NCI-H774 (cell line): ENCODE measurements at places on chromosomes 4 and X.
A peak's percentile ranks its signal among the peaks of the same experiment; 100 is the strongest.

DNA sequence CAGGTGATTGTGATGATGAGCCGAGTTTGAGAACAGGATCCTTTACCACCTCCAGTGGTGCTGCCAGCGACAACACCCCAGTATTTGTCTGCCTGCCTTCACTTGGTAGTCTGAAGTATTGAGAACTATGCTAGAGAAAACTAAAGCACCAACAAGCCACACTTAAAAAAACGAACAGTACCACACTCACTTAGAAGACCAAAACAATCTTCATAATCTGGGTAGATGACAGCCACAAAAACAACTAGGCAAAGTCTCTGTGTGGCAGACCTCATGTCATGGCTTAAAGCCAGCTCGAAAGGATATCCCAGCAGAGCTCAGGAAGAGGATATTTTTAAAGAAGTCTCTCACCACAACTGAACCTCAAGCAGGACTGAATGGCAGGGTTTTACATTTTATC, 236.0 kb downstream of the GPC3 start:
- no peak for DNase-seq

- no peak for DNase-seq
Measured at GRCh38 chr4:84967243-84967690, 777 bp upstream of the WDFY3 start.

DNA sequence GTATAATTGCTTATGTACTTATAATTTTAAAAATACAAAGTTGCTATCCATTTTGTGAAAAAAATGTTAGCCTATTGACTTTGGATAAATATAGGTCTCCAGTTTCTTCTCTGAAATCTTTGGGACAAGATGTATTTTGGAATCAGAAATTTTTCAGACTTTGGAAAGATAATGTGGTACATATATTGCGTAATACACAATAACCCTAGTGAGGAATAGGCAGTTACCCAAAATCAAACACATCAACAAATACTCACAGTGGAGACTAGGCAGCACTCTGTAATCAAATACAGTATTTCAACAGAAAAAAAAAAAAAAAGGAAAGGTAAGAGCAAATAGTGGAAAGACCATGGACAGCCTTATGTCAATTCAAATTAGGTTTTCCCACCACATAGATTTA, 796.8 kb downstream of the ADGRL3 start:
- DNase-seq, result no peak

- no peak for DNase-seq
Measured at GRCh38 chr4:72496119-72496518, 72.9 kb downstream of the ADAMTS3 start.

GRCh38 chr4:3267576-3268394, 18.8 kb downstream of the MSANTD1 start:
- DNase-seq, result no peak

DNA sequence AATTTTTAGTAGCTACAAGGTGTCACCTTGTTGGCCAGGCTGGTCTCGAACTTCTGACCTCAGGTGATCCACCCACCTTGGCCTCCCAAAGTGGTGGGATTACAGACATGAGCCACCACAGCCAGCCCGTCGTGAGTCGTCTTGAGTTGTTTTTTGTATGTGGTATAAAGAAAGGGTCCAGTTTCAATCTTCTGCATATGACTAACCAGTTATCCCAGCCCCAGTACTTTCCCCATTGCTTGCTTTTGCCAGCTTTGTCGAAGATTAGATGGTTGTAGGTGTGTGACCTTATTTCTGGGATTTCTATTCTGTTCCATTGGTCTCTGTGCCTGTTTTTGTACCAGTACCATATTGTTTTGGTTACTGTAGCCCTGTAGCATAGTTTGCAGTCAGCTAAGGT, 105.9 kb downstream of the OR13H1 start:
- no peak for DNase-seq

DNA sequence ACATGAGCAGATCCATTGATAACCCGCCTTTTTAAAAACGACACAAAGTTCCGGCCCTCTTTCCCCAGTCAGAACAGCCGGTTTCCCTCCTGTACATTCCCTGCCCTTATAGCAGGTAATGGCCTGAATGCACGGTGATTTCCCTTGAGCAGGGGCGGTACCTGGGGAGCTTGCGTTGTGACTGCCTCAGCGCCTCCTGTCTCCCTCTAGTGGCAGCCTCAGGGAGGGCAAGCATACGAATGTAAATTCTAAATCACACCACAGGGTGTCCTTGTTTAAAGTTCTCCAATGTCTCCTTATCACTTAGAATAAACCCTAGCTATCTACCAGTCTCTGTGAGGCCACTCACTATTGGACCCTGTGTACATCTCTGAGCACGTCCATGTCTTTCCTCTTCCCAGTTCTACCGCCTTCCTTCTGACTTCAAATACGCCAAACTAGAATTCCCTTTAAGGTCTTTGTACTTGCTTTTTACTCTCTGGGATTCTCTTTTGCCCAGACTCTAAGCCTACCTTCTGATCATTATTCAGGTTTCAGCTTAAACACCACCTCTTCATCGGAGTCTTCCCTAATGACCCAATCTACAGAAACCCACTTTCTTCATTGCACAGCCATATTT, 18.4 kb upstream of the LDB2 start:
- DNase-seq, result no peak

DNA sequence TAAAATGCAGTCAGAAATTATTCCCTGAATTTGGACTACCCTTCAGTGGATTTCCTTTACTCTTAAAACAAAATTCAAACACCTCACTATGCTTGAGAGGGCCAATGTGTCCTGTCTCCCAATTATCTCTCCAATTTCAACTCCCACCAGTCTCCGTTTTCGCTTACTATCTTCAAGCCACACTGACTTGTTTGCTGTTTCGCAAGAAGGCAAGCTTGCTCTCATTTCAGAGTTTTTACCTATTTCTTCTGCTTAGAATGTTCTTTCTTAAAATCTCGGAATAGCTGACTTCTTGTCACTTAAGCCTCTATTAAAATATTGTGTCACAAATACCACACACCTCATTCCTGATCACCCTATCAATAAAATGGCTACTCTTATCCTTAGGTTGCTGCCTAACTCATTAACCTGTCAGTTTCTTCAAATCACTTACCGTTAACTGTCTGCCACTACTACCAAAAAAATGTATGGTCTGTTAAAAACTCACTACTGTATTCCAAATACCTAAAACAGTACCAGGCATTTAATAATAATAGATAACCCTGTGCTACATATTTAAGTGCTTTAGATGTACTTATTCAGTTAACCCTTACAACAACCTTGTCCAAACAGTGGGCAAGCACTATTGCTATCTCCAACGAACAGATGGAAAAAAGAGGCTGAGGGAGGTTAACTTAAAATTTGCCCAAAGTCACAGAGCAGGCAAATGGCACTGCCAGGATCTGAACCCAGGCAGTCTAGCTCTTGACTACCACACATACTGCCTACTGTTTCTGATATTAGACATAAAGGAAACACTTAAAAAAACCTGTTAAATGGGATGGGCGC, 2.9 kb downstream of the UBA6 start:
- DNase-seq, result no peak

- no peak for DNase-seq
Measured at GRCh38 chrX:129780441-129781105, 824 bp downstream of the SASH3 start.

- DNase-seq, result no peak
Measured at GRCh38 chr4:111788099-111788498, 357.2 kb upstream of the FAM241A start.

DNA sequence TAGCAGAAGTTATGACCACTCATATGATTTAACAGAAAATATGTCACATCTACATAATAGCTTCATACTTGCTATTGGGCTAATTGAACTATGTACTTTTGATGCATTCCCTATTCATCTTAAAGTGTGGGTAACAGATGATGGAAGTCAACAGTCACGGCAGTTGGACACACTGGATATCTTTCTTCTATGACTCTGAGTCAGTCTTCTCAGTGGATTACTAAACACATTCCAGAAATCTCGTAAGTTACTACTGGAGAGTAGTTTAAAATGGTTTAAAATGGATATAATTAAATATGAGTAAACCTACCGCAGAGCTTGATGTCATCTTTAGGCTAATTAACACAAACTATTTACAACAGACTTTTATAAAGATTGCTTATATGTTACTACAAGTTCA, 30.1 kb upstream of the CFAP299 start:
- no peak for DNase-seq

- no peak for DNase-seq
Measured at GRCh38 chr4:6804082-6804752, 21.7 kb downstream of the KIAA0232 start.

DNA sequence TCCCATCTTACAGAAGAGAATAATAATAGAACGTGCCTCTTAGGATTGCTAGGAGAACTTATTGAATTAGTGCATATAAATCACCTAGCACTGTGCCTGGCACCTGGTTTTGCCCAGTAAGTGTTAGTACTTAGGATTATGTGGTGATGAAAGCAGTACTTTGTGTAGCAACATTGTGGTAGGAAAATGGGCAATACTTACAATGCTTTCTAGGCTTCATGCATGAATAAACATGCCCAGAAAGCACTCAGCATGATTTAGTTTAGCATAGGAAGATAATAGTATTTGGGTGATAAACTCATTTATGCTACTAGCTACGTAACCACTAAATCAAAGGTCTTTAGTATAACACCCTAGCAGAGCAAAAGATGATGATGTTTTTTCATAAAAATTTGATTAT, 105.6 kb downstream of the NEUROG2 start:
- peak; percentile 70 for DNase-seq

- no peak for DNase-seq
Measured at GRCh38 chrX:101619364-101619763, 1.6 kb upstream of the ARMCX6 start.

DNA sequence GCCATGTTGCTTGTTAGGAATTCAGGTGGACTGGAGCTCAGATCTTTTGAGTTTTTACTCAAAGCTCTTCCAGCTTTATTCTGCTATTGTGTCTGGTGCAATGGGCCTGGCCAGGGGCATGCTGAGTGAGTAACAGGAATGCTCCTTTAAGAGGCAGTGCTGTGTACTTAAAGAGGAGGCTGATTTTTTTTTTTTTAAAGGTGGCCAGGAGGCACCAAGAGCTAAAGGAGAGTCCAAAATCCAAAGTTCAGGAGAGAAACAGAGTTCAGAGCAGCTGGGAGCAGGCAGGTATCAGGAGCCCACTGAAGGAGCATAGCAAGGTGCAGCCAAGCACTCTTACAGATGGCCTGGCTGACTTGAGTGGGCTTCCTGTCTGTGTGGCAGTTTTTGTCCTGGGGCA, 178.7 kb downstream of the FMR1NB start:
- no peak for DNase-seq

DNA sequence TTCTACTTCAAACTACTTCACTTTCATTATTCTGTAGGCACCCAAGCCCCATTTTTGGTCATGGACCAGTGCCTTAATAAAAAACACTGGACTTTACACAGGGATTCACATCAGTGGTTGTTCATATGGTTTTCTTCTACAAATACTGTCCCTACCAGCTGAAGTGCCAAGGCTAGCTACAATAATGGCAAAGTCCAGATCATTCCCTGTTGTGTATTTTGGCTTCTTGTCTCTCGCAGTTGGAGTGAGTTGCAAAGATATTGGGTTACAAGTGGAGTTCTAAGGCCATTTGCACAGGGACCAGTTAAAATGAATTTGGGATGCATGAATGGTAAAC, 16.7 kb upstream of the ANKRD17 start:
- peak; percentile 39 for DNase-seq

- peak; percentile 60 for DNase-seq
Measured at GRCh38 chrX:129522184-129523078, 859 bp downstream of the SMARCA1 start.

- no peak for DNase-seq
Measured at GRCh38 chr4:137083571-137084135, 448.6 kb downstream of the PCDH18 start.

- no peak for DNase-seq
Measured at GRCh38 chrX:43718956-43719355, 62.9 kb downstream of the MAOA start.

- no peak for DNase-seq
Measured at GRCh38 chr4:107120661-107121060, 84.5 kb upstream of the DKK2 start.

DNA sequence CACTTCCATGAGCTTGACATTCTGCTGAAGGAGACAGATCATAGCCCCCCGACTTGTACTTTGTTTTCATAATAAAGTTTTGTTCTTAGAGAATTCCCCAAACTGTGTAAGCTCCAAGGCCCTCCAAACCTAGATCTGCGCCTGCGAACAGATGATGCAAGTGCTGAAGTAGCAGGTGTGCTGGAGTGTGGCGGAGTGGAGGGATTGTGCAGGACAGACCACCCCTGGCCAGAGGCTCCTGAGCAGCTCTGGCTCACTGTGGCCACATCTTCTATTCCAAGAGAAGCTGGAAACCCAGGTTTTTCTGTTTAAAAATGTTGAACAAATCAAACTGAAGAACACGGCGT, 46.4 kb downstream of the TBC1D14 start:
- no peak for DNase-seq

DNA sequence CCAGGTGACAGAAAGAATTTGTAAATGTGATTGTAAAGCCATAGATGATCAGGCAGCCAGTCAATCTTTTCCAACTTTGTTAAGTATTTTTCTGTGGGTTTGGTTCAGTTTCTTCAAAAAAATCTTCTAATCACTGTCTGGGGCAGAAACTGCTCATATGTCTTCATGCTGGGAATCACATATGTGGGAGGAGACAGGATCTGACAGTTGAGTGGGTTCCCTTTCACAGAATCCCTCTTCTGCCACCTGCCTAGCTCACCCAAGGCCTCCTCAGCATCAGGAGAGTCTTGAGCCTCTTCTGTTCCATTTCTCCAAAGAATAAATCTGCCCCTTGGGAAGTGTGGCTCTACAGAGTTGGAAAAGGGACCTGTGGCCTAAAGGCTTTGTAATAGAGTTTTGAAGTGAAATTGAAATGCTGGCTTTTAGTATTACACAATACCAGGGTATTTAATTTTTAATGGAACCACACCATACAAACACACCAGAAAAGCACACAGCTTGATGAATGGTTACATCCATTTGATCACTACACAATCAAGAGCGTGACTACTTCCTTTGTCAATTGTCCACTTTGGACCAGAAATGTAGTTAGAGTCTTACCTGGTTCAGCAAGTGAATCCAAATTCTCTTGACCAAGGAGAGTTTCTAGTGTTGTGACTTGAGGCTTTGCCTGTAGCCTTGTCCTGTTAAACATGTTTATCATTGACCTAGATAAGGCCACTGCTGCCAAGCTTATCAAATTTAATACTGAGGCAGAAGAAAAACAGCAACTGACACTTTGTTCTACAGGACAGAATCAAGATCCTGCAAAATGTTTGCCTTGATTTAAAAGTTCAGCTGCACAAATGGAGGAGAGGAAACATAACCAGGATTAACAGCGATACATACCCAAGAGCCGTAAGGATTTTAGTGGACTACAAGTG, 20.4 kb downstream of the MSMO1 start:
- DNase-seq, result no peak

DNA sequence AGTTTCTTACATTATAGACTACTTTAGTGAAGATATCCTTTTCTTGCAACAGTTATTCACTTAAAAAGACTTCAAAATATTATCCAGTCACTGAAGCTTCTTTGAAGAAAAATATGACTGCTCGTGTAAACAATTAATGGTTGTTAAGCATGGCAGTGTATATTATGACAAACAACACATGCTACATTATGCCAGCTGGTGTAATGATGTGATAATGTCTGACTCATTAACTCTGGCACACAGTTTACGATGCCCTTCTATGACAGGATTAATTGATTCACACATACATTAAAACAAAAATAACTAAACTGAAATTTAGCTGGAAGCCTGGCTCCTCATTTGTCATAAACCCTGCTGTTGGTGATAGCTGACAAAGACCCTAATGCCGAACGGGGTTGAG, 22.4 kb downstream of the GK2 start:
- DNase-seq, result no peak
